Bronchial epithelial cell (primary cell): ENCODE measurements at places on chromosomes 4 and X. TPM values are rescaled to one million over a fixed set of nuclear protein-coding genes. Genes with fewer than 3 reads are reported as not detected.

- peak; percentile 50 for DNase-seq
Observed at GRCh38 chrX:13750204-13750603, 15.7 kb downstream of the OFD1 start.

GRCh38 chrX:46130247-46130646 is 415.0 kb downstream of the ZNF674 start:
- no peak for DNase-seq

GRCh38 chr4:129176864-129177263 is 80.9 kb downstream of the C4orf33 start:
- DNase-seq = no peak

The NDNF gene
- not detected in 2 replicates for total RNA-seq

The CT45A5 gene
- not detected in 2 replicates for total RNA-seq

GRCh38 chrX:79933938-79934337 is 80.6 kb upstream of the TBX22 start:
- no peak for DNase-seq

The CRMP1 gene
- total RNA-seq = 0.13 TPM in 1 of 2 replicates, not detected in the other

- DNase-seq = peak; percentile 78
Observed at GRCh38 chr4:150769248-150769647, 187.3 kb downstream of the MAB21L2 start.

GRCh38 chr4:15855804-15856475 is 77.8 kb downstream of the CD38 start:
- no peak for DNase-seq

DNA sequence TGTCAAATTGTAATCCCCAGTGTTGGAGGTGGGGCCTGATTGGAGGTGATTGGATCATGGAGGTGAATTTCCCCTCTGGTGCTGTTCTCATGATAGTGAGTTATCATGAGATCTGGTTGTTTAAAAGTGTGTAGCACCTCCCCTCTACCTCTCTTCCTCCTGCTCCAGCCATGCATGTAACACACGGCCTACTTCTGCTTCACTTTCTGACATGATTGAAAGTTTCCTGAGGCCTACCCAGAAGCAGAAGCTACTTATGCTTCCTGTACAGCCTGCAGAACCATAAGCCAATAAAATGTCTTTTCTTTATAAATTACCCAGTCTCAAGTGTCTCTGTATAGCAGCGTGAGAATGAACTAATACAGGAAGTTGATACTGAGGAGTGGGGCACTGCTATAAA is 61.7 kb upstream of the DDX60 start:
- no peak for DNase-seq

GRCh38 chr4:52996261-52997131 is 134.4 kb downstream of the RASL11B start:
- no peak for DNase-seq

GRCh38 chr4:89324671-89325070 is 17.1 kb upstream of the GPRIN3 start:
- peak; percentile 15 for DNase-seq

The DAPP1 gene
- total RNA-seq = 31.3 and 58.0 TPM in 2 replicates

The MRFAP1 gene
- total RNA-seq = 69.5 and 127 TPM in 2 replicates

DNA sequence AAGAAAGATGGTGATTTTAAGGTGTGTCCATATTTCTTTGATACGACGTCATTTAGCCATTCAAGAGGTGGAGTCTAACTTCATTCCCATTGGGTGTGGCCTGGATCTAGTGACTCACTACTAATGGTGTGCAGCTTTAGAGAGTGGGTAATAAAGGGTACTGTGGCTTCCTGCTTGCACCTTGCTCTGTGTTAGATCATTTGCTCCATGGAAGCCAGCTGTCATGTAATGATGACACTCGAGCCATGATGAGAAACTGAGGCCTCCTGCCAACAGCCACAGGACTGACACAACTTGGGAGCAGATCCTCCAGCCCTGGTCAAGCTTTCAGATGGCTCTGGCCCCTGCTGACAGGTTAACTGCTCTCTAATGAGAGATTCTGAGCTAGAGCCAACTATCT is 82.0 kb downstream of the UNC5C start:
- DNase-seq = peak; percentile 1

The GPR173 gene
- under 0.01 TPM in 1 of 2 replicates, not detected in the other for total RNA-seq

DNA sequence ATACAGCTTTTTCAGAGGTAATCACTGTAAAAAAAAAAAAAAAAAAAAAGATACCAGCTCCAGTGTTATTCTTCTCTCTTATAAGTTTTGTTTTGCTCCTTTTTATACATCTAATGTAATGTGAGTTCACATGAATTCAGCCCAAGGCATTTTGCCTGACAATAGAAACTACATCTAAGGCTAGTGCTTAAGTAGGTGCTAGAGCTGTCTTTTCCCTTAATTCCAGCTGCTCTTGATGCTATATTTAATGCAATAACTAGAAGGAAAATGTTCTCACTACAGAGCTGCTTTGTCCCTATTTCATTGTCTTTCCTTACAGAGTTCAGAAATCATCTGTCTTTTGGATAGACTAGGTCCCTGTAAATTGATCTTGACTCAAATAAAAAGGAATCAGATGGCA is 150.1 kb downstream of the NAA11 start:
- no peak for DNase-seq

DNA sequence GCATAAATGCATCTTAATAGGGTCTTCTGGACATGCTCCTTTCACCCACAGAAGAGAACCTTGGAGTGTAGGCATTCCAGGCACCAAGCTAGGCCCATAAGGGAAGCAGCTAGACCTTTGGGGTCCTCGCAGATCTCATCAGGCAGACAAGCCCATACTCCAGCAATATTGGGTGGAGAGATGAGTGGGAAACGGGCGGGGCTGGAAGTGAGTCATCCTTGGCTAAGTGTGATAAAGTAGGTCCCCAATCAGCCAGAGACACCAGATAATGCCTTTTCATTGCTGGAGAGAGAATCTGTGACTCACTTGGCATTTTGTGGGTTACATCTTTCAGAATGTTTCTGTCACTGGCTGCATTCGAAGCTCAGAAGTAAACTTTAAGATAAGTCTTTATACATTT is 133.3 kb upstream of the MBNL3 start:
- peak; percentile 51 for DNase-seq

DNA sequence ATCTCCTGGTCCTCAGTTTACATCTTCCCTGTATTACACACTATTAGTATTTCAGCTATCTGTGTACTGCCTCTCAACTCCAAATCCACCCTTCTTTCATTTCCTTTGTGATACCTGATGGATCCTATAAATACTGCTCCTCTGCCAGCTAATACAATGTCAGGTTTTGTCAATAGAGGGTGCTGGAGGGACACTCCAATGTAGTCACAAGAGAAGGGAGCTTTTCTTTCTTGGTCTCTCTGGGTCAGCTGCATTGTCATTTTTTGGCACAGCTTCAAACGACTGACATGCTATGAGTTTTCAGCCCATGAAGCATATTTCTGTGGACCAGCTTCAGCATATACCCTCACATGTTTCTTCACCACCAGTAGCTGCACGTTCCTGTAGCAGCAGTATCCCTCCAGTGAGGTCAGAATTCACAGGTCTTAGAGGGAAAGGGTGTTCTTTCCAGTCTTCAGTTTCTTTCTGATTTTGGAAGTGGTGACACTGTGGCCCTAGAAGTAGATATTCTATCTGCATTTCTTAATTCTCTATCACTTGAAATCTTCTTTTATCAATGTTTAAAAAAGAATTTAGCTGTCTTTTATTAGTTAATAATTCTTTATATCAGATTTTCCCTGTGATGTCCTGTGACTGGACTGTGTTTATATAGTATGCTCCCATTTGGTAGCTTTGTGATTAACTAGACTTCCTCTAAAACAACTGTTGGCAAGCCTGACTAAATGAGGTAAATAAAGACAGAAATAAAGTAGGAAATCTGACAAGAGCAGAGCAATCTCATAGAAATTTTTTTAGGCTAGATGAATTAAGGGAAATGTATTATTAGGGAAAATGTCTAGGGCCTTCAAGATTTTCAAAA is 60.6 kb downstream of the GABRA2 start:
- DNase-seq = peak; percentile 18

The CENPI gene
- 1.0 and 1.6 TPM in 2 replicates for total RNA-seq

DNA sequence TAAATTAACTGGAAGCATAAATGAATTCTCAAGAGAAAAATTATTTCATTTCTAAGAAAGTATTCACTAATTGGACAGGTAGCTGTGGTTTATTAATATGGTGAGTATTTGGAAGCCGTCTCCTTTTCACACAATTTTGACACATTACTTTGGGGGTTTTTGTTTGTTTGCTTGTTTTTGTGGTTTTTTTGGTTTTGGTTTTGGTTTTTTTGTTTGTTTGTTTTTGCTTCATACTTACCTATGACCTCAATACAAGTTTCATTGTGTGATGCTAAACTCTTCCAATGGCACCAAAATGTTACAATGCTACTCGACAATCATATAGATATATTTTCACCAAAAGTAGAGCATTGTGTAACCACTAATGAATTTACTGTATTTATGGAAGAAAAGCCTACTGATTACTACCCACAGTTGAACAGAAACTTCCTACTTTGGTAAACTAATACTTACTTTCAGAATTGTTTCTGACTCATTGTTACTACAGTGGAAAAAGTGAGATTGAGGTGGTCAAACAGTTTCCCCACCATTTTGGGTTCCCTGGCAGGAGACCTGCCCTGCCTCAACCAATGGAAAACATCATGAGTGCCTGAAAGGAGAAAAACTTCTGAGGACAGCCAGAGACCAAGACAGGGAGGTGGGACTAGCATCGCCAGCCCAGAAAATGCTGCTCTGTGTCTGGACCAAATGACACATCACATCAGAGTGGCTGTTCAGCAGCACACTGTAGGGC is 443.1 kb downstream of the HNRNPD start:
- DNase-seq = no peak

DNA sequence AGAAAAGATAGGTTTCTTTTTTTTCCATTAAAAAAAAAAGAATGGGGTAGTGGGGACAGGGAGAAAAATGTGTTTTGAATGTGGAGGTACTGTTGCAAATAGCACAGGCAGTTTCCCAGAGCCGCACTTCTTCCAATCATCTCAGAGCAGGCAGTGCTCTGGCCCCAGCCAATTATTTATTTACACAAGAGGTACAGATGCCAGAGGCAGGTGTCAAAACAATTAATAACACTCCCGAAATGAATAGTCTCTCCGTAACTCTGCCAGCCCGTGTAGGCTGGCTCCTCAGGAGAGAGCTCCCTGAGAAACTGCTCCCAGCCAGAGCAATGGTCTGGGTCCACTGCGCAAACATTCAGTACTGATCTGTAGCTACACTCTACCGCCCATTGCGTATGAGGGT is 130.8 kb upstream of the IL1RAPL2 start:
- DNase-seq = no peak

- DNase-seq = peak; percentile 79
Observed at GRCh38 chr4:122341886-122342285, 36.9 kb upstream of the ADAD1 start.

GRCh38 chr4:137390707-137391106 is 141.6 kb downstream of the PCDH18 start:
- DNase-seq = no peak

DNA sequence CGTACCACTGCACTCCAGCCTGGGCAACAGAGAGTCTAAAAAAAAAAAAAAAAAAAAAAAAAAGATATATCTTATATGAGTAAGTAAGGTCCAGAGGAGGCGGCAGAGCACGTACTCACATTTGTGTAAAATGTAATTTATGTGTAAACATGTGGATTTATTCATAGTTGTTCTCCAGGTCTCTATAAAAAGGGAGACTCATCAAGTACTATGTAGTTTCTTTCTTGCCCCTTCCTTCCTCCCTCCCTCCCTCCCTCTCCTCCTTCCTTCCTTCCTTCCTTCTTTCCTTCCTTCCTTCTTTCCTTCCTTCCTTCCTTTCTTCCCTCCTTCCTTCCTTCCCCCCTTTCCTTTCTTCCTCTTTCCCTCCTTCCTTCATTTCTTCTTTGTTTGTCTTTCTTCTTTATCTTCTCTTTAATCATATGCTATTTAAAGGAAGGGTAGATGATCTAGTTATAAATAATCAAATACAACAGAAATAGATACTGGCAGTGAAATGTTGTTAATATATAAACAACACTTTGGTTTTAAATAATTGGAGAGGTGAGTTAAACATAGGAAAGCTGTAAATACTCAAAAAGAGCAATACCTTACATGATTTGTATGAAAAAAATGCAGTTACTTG is 344.8 kb downstream of the ANK2 start:
- DNase-seq = no peak

- no peak for DNase-seq
Observed at GRCh38 chr4:87911252-87911774, 64.2 kb upstream of the SPP1 start.

GRCh38 chr4:74042681-74043080 is 4.2 kb upstream of the CXCL3 start:
- no peak for DNase-seq

GRCh38 chr4:14399848-14400247 is 602.4 kb upstream of the CPEB2 start:
- no peak for DNase-seq

- DNase-seq = no peak
Observed at GRCh38 chrX:96989830-96990571, 106.3 kb downstream of the RPA4 start.

DNA sequence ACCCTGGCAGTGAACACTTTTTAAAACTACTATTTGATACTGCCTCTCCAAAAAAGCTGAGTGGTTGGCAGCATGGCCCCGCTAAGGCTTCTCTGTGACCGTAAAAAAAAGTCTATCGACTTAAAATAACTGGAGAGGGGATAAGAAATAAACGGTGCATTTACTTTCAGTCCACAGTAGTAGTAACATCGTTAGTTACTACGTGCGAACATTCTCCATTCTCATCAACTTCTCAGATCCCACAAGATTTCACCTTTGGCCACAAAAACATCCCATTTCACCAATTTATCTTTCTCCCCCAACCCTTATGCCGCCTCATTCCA is 524 bp upstream of the EXOSC9 start:
- no peak for DNase-seq

The RRH gene
- 0.26 and 0.38 TPM in 2 replicates for total RNA-seq

The CXCL1 gene
- 4.2 and 5.2 TPM in 2 replicates for total RNA-seq

DNA sequence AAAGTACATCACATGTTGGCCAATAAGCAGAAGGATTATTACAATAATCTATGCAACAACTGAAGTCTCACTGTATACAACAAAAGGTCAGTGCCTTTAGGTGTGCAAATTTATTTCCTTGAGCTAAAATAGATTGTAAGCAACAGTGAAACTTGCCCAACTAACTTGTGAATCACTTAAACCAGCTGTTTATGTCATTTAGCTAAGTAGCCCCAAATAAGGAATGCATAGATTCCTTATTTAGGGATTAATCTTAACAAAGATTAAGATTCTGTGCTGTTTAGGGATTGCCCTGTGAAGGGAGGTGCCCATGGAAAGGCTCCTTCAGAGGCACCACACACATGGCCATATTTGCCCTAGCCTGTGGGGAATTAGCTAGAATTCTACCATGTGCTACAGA is 168.6 kb downstream of the MAML3 start:
- DNase-seq = no peak

The SPATA18 gene
- total RNA-seq = 11.8 and 16.1 TPM in 2 replicates

DNA sequence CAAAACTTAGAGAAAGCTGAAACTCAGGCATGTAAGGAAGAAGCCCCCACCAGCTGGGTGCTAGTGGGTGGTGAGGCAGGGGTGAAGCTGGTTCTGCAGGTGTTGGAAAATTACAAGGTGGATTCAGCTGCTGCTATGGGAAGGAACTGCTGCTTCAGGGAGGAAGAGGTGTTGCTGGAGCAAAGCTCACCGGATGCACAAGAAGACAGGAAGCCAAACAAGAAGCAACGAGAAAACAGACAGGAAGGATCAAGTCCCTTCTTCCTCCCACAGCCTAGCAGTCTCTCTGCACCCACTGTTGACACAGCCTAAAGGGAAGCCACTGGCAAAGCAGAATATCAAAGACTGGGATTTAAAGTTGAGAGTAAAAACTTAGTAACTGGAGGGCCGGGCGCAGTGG is 100.2 kb upstream of the JADE1 start:
- peak; percentile 12 for DNase-seq

The GLA gene
- 9.0 and 15.0 TPM in 2 replicates for total RNA-seq

GRCh38 chr4:91830681-91831395 is 472.9 kb upstream of the GRID2 start:
- no peak for DNase-seq
